Stomach (tissue), 19 donors: ENCODE measurements at places on chromosomes 7 and 10. TPM values are rescaled to one million over a fixed set of nuclear protein-coding genes. Genes with fewer than 3 reads are reported as not detected.

GNAI1 gene
- 2.6 TPM for total RNA-seq

- DNase-seq, result no peak
- H3K36me3 ChIP-seq, result no peaks in the 10 kb centered on the region
- H3K4me1 ChIP-seq, result no peaks in the 10 kb centered on the region
- no peak overlapping the region for H3K4me3 ChIP-seq
- H3K27ac ChIP-seq, result no peak overlapping the region
These were observed 149.1 kb downstream of the TFEC start for GRCh38 chr7:115881476-115881875.

DNA sequence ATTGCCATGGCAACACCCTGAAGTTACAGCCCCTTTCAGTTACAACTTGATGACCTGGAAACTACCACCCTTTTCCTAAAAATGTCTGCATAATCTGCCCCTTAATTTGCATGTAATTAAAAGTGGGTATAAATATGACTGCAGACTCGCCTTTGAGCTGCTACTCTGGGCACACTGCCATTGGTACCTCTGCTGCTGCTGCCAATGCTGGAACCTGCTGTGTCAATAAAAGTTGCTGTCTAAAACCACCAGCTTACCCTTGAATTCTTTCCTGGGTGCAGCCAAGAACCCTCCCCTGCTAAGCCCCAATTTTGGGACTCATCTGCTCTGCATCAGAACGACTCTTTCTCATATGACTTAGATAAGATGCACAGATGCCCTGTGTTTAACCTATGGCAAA, 10.2 kb upstream of the FRA10AC1 start:
- DNase-seq, result no peak
- H3K4me1 ChIP-seq, result no peaks in the 10 kb centered on the region
- H3K27ac ChIP-seq, result no peak overlapping the region
- no peaks in the 10 kb centered on the region for H3K36me3 ChIP-seq

MYL7 gene
- total RNA-seq, result not detected

EXOSC1 gene
- total RNA-seq, result 27.0 TPM

- H3K36me3 ChIP-seq, result no peaks in the 10 kb centered on the region
- H3K4me1 ChIP-seq, result no peaks in the 10 kb centered on the region
- no peak for DNase-seq
- no peaks in the 10 kb centered on the region for H3K27me3 ChIP-seq
- H3K4me3 ChIP-seq, result no peak overlapping the region
- H3K27ac ChIP-seq, result no peak overlapping the region
These were observed 923.5 kb downstream of the LRMDA start for GRCh38 chr10:76354921-76355320.

ENTPD1 gene
- total RNA-seq, result 56.7 TPM

GRCh38 chr10:21057989-21058388, 160.9 kb upstream of the NEBL start:
- H3K4me3 ChIP-seq, result no peak overlapping the region
- H3K4me1 ChIP-seq, result no peaks in the 10 kb centered on the region
- H3K27ac ChIP-seq, result no peak overlapping the region
- H3K36me3 ChIP-seq, result no peaks in the 10 kb centered on the region

DNA sequence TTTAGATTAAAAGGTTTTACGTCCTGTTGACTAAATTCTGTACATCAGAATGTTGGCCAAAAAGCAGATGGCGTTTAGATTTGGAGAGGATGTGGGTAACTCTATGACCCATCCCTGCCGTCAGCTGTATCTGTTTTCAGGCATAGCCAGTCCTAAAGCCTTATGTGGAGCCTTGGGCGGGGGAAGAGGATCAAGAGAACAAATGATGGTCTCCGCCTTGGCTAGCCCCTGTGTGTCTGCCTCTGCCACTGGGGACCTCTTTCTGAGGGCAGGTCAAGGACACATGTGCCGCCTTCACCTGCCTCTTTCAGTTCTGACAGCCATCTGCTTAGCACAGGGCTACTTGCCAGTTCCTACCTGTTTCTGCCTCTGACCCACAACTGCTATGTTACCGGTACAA, 24.1 kb downstream of the PDSS1 start:
- H3K27me3 ChIP-seq, result no peaks in the 10 kb centered on the region
- DNase-seq, result peak; percentile 32
- H3K36me3 ChIP-seq, result peaks cover 64% of the 10 kb centered on the region
- H3K4me1 ChIP-seq, result no peaks in the 10 kb centered on the region
- no peak overlapping the region for H3K4me3 ChIP-seq

ZP3 gene
- total RNA-seq, result not detected

AGMO gene
- not detected for total RNA-seq

GRCh38 chr7:48887500-48887899, 36.8 kb upstream of the CDC14C start:
- no peak for DNase-seq
- H3K36me3 ChIP-seq, result no peaks in the 10 kb centered on the region
- H3K27ac ChIP-seq, result no peak overlapping the region
- no peaks in the 10 kb centered on the region for H3K27me3 ChIP-seq

IDI1 gene
- 69.8 TPM for total RNA-seq

GRCh38 chr10:90575125-90575524, 282.7 kb downstream of the HTR7 start:
- no peaks in the 10 kb centered on the region for H3K4me1 ChIP-seq
- no peak overlapping the region for H3K4me3 ChIP-seq
- no peak overlapping the region for H3K27ac ChIP-seq
- DNase-seq, result no peak
- H3K27me3 ChIP-seq, result no peaks in the 10 kb centered on the region
- no peaks in the 10 kb centered on the region for H3K36me3 ChIP-seq

DNA sequence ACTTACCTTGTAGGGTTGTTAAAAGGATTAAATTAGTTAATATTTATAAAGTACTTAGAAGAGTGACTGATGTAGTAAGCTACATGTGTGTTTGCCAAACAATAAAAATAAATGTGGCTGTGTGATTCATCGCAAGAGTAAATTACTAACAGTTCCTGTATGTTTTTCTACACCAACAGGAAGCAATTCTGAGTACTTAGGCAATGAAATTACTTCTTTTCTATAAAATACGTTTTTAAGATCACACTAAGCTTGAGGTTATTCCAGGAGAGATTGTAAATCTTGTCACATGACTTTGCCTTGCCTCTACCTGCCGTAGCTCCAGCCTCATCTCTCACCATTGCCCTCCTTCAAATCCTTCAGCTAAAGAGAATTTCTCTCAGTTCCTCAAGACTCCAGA, 18.1 kb upstream of the GSTK1 start:
- no peak for DNase-seq
- H3K27me3 ChIP-seq, result no peaks in the 10 kb centered on the region
- peaks cover 37% of the 10 kb centered on the region for H3K4me1 ChIP-seq
- no peak overlapping the region for H3K4me3 ChIP-seq
- H3K27ac ChIP-seq, result no peak overlapping the region
- H3K36me3 ChIP-seq, result no peaks in the 10 kb centered on the region

- H3K4me1 ChIP-seq, result no peaks in the 10 kb centered on the region
- H3K4me3 ChIP-seq, result no peak overlapping the region
- DNase-seq, result no peak
- no peaks in the 10 kb centered on the region for H3K27me3 ChIP-seq
- H3K27ac ChIP-seq, result no peak overlapping the region
These were observed 72.5 kb downstream of the PRLHR start for GRCh38 chr10:118522791-118523498.

CNPY1 gene
- not detected for total RNA-seq

PLEKHA8 gene
- 18.5 TPM for total RNA-seq

- no peak overlapping the region for H3K27ac ChIP-seq
- no peaks in the 10 kb centered on the region for H3K4me1 ChIP-seq
- no peak for DNase-seq
These were observed 163.3 kb downstream of the USP6NL start for GRCh38 chr10:11448190-11448544.

DNA sequence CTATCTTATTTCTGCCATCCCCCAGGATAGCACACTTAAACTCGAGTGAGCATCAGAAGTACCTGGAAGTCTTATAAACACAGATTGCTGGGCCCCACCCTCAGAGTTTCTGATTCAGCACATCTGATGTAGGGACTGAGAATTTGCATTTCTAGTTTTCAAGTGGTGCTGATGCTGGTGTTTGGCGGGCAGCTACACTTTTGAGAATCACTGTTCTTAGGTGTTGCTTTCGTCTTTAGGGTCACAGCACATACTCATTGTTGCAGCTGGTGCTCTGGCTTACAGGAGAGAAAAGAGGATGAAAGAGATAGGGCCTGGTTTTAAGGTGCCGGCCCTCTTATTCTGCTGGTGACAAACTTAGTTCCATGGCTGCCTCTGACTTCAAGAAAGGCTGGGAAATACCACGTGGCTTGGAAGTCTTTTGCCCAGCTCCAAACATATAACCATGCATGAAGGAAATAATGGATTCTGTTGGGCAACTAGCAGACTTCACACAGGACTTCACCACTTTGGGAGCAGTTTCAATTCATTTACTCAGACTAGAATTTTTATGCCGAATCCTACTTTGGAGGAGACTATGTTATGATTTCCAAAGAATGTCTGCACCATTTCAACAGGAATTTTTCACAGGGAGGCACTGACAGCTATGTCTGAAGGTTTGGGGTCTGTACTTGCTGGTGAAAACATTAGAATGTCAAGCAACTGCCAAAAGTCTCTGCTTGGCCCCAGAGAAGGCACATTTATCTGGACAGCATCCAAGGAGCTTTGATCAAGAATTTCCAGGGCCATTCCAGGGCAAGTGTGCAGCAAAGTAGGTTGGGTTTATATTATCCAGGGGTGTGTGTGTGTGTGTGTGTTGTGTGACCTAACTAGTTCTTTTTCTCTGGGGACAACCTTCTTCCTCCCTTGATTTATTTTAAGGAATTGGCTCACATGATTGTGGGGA, 6.9 kb upstream of the MINDY4 start:
- H3K4me1 ChIP-seq, result peaks cover 59% of the 10 kb centered on the region
- no peak for DNase-seq
- H3K27ac ChIP-seq, result peak overlapping the region; percentile 71

DNA sequence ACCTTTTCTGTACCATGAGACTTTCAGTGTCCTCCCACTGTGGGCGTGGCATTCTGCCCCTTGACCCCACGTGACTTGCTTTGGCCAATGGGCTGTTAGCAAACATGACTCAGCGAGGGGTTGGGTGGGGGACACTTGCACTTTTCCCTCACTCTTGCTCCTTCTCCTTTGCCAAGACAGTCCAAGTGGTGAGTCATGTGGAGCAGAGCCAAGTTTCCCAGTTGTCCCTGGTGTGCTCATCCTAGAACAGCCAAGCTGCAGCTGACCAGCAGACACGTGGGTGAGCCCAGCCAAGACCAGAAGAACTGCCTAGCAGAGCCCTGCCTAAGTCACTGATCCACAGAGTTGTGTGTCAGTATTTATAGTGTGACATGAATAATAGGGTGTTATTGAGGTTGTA, 82.8 kb upstream of the CPXM2 start:
- H3K4me3 ChIP-seq, result no peak overlapping the region
- no peak overlapping the region for H3K27ac ChIP-seq
- H3K4me1 ChIP-seq, result peaks cover 7% of the 10 kb centered on the region
- DNase-seq, result no peak
